ENCODE measurements at places on chromosomes 5 and 9. TPM values are rescaled to one million over a fixed set of nuclear protein-coding genes. Genes with fewer than 3 reads are reported as not detected.

The TLX3 gene
- total RNA-seq: not detected

The PCDHGB1 gene
- total RNA-seq: 0.30 TPM

The ANGPTL2 gene
- total RNA-seq: 4.6 TPM

The DMGDH gene
- total RNA-seq: 2.5 TPM

The GCNT4 gene
- total RNA-seq: 0.34 TPM

The FOXD4L4 gene
- total RNA-seq: not detected

The SPTLC1 gene
- 76.2 TPM for total RNA-seq

The PCDHA13 gene
- total RNA-seq: not detected

The LMAN2 gene
- total RNA-seq: 253 TPM
